ENCODE measurements at places on chromosomes 13 and 19. TPM values are rescaled to one million over a fixed set of nuclear protein-coding genes. Genes with fewer than 3 reads are reported as not detected.

Gene NANOS3
- 1.6 TPM for polyA plus RNA-seq

DNA sequence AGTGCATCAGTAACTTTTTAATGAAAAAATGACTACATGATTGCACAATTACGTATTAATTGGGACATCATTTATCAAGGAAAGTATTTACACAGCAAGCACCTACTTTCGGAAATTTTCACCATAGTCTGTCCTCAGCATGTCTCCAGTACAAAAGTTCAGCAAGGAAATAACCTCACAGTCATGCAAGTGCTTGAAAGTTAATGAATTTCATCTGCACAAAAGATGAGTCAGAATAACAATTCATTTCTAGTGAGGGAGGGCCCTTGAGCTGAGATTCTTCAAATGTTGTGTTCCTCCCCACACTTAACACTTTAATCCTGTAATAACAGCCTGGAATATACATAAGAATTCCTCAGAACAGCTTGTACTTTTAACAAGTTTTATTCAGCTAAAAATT is 49.0 kb upstream of the OXGR1 start:
- no peak for DNase-seq

DNA sequence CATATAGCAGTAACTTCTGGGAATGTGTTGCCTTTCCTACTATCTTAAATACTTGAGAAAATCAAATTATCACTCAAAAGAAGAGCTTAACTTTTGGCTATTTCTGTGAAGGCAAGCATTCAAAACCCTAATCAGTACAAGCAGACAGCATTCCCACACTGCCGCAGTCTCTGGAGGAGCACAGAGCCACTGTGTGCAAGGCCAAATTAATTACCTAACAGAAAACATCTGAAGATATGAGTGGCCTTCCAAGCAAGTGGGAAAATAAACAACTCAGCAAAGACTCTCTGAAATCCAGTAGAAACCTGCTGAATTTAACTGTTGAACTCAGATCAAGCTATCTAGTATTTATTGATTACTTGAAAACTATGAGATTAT is 68.2 kb downstream of the COL4A1 start:
- no peak for DNase-seq

GRCh38 chr19:54928299-54928698 is 19.0 kb downstream of the NLRP7 start:
- DNase-seq = no peak

DNA sequence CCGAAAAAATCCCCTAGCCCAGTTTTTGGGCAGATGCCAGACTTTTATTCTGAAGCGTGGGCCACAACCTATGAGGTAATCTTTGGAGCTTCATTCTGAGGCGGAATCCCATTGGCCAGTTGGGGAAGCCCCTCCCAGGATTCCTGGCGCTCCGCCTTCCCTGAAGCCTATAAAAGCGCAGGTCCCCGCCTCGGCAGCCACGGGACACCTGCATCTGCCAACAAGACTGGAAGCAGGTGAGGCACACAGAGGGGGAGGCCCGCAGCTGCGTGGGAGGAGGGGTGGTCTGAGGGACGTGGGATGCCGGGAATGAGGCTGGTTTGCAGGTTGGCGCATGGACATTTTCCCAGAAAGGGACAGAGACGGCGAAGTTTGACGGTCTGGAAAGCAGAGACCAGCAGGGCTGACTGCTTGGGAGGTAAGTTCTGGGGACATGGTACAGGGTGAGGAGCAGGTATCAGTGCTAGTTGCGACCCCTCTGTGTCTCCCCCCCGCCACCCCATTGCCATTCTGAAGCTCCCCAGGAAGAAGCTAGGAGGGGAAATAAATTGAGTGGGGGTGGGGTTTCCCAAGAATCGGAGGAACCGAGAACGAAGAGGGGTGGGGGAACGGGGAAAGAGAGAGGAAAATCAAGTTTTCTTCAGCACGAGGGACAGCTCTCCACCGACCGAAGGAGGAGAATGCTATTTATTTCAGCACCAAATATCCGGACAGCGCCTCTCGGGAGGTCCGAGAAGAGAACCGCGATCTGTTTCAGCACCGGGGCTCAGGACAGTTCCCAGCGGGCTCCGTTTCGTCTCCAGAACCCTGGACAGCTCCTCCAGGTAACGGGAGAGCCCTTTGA is 22.4 kb upstream of the FEM1A start:
- peak; percentile 94 for DNase-seq
